ENCODE measurements at places on chromosomes 1 and 21.

GRCh38 chr1:222754366-222755139, 17.6 kb downstream of the FAM177B start:
- no peak for DNase-seq

DNA sequence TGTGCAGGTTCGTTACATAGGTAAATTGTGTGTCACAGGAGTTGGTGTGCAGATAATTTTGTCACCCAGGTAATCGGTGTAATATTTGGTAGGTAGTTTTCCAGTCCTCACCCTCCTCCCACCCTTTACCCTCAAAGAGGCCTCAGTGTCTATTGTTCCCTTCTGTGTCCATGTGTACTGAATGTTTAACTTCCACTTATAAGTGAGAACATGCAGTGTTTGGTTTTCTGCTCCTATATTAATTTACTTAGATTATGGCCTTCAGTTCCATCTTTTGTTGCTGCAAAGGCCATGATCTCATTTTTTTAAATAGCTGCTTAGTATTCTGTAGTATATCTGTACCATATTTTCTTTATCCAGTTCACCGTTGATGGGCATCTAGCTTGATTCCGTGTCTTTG, 87.3 kb downstream of the RPS6KC1 start:
- DNase-seq, result no peak

GRCh38 chr1:98049370-98050135, 128.7 kb upstream of the DPYD start:
- DNase-seq, result no peak

DNA sequence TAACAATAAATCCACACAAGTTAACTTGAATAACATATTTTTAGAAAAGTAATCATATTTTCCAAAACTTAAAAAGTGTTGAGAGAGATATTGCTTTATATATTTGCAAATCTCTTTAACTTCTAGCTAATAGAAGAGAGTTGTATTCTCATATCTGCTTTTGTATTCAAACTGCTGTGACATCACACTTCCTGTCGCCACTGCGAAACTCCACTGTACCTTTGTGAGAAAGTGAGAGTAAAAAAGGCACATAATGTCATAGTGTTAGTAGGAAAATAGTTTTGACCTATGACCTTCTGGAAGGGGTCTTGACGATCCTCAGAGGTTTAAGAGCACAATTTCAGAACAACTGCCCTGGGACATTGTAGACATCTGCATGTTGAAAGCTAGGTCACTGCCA, 21.6 kb downstream of the AK5 start:
- no peak for DNase-seq

DNA sequence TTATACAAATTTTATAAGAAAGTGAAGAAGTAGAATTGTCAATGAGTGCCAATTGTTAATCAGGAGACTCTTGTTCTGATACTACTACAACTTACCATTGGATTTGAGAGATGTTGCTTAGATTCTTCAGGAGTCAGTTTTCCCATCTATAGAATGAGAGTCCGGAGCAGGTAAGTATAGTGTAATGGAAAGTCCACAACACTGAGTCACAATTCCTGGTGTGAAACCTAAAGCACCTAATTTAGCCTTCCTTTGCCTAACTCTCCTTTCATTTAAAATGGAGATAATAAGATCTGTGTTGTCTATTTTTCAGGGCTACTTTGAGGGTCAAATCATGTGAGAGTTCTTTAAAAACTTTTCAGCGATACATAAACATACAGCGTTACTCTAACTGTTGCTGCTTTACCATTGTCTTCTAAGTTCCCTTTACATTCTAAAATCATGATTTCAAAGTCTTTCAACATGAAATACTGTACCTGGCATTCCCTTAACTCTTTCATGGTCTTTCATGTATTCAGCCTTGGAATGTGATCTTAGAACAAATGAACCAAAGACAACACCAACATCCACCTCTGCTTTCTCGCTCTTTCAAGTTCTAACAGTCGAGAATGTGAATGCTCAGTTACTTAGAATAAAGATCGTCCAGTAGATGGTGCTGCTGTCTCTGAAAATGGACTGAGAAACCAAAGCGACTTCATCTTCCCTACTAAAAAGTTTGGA, 90.9 kb downstream of the SLC30A10 start:
- no peak for DNase-seq

DNA sequence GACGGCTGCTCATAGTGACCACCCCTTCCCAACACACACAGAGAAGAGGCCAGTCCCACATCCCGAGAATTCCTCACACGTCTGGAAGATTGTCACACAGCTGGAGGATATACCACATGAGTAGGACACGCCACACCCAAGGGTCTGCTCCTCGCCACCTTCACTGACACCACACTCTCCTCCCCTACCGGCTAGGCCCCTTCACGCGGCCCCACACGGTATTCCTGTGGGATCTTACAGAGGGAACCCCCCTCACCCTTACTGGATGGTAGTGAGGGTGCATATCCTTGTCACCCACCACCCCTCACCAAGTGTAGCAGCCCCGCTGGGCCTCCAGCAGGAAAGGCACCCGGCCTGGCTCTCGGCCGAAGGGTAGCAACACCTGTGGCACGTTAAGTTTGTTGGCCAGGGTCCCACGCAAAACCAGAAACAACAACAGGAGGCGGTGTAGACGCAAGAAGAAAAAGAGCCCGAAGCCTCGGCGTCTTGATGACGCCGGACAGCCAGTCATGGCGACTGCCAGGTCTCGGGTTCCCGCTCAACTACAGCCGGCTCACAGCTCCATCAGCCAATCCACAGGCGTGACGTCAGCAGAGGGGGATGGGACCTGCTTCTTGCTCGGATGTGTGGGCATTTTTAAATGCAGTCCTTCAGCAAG, at the start of gene NUP210L:
Gene NUP210L (minus strand): TSS at position 540 of the 658 bp plus-strand sequence.
- DNase-seq, result no peak

DNA sequence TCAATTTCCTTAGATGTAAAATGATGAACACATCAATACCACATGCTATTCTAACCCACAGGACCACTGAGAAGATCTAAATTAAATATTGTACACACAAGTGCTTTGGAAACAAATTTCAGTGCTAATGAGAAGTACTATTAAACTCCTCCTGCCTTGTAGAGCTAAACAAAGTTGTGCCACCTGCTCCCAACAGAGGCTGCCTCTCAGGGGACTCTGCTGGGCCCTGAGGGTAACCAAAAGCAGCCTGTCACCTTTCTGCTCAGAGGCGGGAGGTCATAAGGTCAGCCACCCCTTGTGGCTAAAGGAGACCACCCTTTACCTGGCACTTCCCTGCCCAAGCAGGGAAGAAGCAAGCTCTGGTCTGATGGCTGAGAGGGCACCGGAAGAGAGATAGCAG, 6.3 kb downstream of the SLC9A1 start:
- DNase-seq, result no peak

DNA sequence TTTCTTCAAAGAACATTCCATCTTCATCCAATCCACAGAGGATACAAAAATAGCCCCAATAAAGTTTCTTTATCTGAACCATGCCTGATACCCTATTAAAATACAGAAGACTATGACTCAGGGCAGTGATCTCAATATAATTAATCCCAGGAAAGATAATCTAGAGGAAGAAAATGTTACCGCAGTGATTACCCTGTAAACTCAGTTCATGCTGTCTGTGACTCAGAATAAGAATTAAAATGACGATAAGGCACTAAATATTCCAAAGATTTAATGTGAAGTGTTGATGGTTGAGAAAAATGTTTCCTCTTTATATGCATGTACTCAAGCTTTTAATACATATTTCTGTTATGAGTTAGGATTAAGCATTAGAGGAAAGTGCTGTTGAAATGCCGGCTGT, 88.6 kb upstream of the LYPLAL1 start:
- no peak for DNase-seq

DNA sequence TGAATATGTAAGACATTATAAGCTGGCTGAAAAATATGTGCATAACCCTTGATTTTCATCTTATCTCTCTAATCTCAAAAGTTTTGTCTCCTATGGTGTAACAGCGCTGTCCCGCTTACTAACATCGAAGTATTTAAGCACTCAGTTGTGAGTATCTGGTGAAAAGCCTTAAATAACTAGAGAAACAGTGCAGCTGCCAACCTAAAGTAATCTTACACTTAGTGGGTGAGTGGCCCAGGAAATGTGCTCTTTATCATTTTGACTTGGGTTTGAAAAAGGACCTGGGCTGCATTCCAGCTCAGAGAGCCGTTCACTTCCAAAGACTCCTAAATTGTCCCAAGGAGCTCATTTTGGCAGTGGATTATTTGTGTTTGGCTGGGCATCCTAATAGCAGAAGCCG, 225.9 kb downstream of the SPATA17 start:
- no peak for DNase-seq

GRCh38 chr1:27116232-27116631, 38.7 kb downstream of the SLC9A1 start:
- DNase-seq, result no peak

GRCh38 chr1:36149973-36150295, 648 bp upstream of the TRAPPC3 start:
- DNase-seq, result peak; percentile 7

DNA sequence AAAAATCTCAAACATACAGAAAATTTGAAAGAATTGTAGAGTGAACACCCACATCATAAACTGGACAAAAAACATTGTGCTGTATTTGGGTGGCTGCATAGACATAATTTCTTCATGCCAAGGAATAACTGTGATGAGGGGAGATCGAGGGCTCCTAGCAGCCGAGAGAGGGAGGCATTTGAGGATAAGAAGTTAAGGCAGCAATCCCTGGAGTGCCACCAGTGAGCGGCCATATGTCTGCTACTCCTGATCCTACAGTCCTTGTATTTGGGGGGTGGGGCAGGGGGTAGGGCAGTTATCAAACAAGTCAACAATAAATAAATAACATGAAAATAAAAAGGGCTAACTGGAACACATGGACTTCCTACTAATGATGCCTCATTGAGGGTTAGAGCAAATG, 54.5 kb downstream of the ATP5PO start:
- no peak for DNase-seq

- DNase-seq, result no peak
Measured at GRCh38 chr21:34054259-34054658, 19.1 kb upstream of the MRPS6 start.

- DNase-seq, result no peak
Measured at GRCh38 chr1:154739654-154740053, 130.4 kb downstream of the KCNN3 start.

- no peak for DNase-seq
Measured at GRCh38 chr1:246160905-246161304, 346.2 kb downstream of the SMYD3 start.

DNA sequence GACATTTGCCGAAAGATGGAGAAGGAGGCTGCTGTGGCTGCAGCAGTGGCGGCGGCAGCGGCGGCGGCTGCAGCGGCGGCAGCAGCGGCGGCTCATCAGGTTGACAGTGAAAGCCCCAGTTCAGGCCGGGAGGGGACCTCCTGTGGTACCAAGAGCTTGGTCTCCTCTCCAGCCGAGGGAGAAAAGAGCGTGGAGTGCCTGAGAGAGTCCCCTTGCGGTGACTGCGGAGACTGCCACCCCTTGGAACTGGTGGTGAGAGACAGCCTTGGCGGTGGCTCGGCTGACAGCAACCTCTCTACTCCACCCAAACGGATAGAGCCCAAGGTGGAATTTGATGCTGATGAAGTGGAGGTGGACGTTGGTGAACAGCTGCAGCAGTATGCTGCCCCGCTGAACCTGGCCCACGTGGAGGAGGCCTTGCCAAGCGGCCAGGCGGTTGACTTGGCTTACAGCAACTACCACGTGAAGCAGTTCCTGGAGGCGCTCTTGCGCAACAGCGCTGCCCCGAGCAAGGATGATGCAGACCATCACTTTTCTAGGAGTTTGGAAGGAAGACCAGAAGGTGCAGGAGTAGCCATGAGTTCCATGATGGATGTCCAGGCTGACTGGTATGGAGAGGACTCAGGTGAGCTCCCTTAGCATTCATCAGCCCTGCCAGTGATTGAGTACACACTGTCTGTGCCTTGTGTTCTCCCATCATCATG, 6.3 kb downstream of the ZBTB8B start:
- DNase-seq, result peak; percentile 3

DNA sequence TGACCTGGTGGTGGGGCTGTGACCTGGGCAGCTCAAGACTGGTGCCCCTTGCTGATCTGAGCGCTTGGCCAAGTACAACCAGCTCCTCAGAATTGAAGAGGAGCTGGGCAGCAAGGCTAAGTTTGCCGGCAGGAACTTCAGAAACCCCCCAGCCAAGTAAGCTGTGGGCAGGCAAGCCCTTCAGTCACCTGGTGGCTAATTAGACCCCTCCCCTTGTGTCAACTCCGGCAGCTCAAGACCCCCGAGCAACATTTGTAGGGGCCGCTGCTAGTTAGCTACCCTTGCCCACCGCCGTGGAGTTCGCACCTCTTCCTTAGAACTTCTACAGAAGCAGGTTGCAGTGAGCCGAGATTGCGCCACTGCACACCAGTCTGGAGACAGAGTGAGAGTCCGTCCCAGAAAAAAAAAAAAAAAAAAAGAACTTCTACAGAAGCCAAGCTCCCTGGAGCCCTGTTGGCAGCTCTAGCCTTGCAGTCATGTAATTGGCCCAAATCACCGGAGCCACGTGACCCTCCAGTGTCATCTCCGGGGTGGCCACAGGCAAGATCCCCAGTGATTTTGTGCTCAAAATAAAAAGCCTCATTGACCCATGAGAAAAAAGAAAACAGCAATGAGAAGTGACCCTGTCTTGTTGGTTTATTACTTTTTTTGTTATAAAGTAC, 39.3 kb upstream of the LGALS8 start:
- no peak for DNase-seq

DNA sequence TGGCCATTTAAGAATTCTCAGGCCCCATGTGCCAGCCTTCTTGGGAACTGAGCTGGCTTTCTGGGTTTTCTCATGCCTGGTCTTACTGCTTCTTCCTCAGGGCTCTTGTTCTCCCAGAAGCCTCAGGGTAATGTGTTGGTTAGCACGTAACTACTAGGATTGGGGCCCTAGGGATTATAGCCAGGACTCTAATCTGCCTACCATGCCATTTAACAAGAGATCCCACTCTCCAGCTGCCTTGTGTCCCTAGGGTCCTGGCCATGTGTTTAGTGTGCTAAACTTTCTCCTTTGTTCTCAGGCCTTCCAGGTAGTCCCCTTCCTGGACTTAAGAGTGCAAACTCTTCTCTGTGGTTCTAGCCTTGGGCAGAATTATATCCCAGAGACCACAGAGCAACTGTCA, 2.2 kb upstream of the SH3BGRL3 start:
- DNase-seq, result no peak

- DNase-seq, result no peak
Measured at GRCh38 chr1:207321790-207322645, 540 bp downstream of the CD55 start.

GRCh38 chr21:33769057-33769456, 126.8 kb downstream of the ITSN1 start:
- no peak for DNase-seq

DNA sequence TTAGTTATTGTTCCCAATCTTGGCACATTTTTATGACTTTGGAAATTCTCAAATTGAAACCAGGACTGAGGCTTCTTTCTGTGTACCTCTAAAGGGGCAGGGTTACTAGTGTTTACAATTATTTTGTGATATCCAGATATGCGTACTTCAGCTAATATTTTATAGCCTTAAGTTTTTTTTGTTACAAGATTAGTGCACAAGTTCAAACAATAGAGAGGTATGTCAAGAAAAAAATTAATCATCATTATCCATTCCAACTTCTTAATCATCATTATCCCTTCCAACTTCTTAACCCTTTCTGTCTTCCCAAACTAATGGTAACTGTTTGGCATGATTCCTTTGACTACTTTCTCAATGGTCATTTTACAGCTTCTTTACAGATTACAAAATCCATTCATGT, 272.9 kb upstream of the C1orf105 start:
- no peak for DNase-seq

- DNase-seq, result no peak
Measured at GRCh38 chr1:234489698-234490077, 10.7 kb upstream of the TARBP1 start.
